ENCODE measurements at places on chromosomes 1 and 21.

DNA sequence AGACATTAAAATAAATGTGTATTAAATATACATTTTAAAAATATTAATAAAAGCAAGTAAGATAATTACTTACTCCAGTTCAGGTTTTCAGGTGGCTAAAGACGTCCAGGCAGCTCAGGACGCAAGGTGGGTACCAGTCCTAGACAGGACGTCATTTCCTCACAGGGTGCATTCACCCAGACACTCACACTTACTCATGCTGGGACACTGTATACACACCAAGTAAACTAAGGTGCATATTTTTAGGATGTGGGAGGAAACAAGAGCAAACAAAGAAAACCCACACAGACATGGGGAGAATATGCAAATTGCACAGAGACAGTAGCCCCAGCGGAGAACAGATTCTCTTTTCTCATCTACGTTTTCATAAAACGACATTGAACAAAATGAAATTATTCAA, 457.9 kb downstream of the BRINP3 start:
- no peak for DNase-seq

DNA sequence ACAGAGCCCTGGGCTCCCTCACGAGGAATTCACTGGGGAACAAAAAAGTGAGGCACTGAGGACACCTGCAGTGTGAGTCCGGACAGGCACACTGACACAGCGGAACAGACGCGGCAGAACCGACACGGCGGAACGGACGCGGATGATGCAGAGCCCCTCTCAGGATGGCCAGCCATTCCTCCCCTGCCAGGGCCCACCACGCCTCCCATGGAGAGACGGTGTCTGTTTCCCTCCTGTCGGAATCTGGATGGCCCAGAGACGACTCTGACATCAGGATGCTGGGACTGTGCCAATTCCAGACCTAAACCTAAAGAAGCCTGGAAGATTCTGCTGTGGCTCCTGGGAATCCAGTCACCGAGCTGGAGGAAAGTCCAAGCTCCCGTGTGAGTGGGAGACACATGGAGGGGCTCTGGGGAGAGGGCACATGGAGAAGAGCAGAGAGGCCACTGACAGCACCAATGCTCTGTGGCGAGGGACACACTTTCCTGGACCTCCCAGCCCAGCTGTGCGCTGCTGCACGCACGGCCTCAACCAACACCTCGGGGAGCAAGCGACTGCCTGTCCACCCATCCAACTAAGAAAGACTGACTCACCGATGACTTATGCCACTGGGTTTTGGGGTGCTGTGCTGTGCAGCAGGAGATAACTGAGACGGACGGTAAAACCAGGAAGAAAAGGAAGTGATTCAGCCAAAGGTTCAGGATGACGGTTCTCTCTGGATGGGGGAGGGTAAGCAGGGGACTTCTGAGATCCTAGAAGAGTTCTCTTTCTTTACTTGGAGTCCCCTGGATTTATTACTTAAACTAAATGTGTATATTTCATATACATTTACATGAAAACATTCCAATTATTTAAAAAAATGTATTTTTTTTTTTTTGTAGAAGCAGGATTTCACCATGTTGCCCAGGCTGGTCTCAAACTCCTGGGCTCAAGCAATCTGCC, 23.3 kb downstream of the ZBTB17 start:
- no peak for DNase-seq

GRCh38 chr1:86616871-86617270, 70.0 kb downstream of the CLCA4 start:
- DNase-seq = no peak

- DNase-seq = no peak
Measured at GRCh38 chr1:241715435-241715834, 63.4 kb downstream of the WDR64 start.

DNA sequence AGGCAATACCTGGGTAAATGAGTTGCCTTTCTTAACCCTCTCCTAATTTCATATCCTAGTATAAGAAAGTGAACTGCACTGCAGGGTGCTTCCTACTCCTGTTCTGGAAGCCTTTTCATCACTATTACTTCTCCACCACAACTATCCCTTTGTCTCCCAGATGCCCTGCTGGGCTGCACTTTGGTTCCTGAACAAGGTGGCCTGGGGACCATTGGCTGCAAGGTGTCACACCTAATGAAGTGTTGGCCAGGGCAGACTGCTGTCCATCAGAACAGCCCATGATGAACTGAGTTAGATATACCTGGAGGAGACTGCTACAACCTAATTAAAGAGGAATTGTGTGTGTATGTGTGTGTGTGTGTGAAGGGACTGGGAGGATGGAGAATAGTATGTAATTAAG, 1.9 kb upstream of the KLHDC8A start:
- no peak for DNase-seq

DNA sequence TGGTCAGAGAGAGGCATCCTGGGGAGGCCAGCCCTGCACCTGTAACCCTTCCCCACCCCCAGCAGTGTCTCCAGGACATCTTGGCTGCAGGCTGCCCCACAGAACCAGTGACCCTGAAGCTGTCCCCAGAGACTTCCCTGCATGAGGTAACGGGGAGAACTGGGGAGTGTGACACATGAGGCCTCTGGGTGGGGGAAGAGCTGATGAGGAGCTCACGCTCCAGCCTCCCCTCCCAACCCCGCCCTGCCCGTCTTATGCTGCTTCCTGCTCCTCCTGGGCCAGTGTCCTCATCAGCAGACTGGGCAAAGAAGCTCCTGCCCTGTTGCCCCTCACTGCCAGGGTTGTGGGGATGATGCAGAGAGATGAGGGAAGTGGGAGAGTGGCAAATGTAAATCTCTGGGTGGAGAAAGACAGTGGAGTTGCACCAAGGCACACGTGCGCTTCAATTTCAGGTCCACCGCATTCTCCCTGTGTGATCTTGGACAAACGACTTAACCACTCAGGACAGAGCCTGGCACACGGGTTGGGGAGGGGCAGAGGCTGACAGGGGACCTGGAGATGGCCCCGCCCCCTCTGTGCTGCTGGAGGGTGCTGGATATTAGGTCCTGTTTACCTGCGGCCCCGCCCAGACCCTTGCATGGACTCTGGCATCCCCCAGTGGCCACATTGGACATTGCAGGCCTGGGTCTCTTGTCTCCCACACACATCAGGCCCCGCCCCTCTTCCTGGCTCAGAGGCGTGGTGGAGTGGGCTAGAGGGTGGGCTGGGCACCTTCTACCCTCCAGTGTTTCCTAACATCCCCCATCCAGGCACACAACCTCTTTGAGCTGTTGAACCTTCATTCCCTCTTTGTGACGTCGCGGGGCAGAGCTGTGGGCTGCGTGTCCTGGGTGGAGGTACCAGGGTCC, 12.3 kb downstream of the CLCNKB start:
- DNase-seq = peak; percentile 77

DNA sequence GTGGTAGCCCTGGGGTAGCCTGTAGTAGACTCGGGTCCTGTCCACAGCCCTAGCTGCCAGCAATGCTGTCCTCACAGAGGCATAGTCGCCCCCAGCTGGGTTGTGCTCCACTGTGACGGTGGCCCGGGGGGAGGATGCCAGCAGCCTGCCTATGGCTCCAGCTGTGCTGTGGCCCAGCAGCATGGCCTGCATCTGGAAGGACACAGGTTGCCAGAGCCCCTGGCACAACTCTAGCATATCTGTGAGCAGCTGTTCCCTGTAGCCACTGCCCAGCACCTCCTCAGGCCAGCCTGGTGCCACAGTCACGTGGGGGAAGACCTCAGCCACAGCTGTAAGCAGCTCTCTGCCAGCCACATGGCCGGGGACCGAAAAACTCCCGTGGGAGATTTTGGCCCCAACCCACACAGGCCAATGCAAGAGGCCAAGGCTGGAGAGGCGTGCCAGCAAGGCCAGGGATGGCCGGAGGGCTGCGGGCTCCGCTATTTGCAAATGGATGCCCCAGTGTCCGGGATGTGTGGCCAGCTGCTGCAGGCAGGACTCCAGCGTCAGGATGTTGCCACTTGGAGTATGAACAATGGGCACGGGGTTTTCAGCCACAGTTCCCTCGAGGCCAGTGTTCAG, 13.9 kb downstream of the FAM151A start:
- DNase-seq = no peak

GRCh38 chr1:240739139-240739538, 127.2 kb upstream of the GREM2 start:
- no peak for DNase-seq
